ENCODE measurements at places on chromosomes 16 and 17.

DNA sequence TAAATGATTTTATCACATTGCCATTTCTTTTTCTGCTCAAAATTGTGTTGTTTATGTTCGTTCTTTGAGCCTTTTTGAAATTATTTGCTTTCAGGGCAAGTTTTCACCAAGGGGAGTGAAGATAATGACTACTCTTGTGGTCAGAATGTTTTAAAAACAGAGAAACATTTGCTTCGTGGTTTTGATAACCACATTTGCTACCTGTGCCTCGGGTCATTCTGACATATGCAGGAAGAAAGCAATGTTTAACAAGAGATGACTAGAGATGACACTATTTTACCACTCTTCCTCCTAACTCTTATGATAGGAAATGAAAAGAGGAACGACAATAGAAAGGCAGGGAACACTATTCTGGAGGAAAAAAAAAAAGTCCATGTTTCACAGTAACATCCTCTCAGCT lies 1496.5 kb upstream of the GOT2 start:
- DNase-seq = no peak

GRCh38 chr17:69344939-69345338 lies 18.0 kb upstream of the ABCA5 start:
- DNase-seq = no peak

DNA sequence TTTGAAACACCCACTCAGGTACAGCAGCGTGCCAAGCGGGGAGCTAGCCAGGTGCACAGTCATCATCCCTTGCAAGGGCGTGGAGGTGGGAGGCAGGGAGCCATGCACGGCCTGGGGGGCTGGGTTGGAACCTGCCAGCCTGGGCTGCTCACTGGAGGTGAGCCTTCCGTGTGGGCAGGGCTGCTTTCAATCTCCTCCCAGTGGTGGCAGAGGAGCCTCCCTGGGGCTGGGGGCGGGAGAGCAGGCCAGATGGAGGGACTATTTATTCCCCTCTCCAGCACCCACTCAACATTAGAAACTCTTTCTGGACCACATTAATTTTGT lies 90.3 kb downstream of the KATNIP start:
- no peak for DNase-seq

DNA sequence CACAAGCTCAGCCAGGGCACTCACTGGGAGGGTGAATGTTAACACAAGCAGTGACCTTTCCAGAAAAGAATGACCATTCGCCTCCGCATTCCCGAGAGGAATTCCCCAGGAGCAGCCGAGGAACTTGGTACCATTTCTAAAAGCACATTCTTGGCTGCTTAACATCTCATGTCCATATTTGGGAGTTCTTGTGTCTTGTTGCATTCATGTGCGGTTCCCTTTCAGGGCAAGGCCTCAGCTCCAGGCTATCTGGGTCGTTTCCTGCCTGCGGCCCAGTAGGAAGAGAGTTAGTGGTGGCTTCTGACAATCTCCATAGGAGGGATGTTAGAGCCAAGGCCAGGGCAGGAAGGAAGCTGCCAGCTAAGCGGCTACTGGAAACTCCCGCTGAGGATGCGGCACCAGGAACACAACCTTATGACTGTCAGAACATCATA lies 27.8 kb upstream of the MEAK7 start:
- no peak for DNase-seq

DNA sequence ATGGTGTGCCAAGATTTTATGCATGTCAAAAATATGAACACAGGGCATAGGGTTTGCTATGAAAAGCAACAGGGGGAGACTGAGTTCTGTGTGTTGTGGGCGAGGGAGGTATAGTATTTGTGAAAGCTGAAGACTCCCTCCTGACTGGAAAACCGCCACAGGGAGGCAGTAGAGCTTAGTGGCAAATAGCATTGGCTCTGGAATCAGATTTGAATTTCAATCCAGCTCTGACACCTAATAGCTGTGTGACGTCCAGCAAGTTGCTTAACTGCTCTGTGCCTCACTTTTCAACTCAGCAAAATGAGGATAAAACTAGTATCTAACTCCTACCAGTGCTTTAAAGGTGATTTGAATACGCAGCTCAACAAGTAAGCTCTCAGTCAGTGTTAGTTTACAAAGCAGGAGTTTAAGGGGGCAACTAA lies 22.0 kb downstream of the KPNA2 start:
- DNase-seq = no peak

DNA sequence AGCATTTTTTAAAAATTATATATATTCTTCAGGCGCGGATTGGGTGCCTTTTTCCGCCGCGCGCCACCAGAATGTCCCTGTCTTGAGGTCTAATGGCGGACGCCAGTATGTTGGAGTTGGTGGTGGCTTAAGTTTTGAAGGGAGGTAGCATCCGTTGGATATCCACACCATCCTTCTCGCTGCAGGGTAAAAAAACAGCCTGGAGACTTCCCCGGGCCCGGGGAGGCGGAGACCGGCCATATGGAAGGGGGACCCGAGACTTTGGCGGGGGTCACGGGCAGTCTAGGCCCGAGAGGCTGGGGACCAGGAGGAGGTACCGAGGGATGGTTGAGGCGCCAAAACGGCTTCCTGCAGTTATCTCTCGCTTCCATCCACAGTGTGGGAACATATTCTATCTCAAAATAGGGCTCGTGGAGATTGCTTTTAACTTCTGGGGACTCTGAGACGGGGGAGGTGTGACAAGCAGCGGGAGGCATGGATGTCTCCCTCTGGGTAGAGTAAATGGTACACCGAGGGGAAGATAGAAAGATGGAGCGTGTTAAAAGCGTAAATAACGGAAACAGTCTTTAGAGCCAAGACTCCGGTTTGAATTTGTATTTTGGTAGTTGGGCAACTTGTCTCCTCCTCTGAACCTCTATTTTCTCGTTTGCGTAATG lies at the start of gene SF3B3:
SF3B3 (plus strand) TSS at position 74 of the 656 bp plus-strand sequence. CDS start 2,841 bp downstream, outside the sequence.
- peak; percentile 32 for DNase-seq

DNA sequence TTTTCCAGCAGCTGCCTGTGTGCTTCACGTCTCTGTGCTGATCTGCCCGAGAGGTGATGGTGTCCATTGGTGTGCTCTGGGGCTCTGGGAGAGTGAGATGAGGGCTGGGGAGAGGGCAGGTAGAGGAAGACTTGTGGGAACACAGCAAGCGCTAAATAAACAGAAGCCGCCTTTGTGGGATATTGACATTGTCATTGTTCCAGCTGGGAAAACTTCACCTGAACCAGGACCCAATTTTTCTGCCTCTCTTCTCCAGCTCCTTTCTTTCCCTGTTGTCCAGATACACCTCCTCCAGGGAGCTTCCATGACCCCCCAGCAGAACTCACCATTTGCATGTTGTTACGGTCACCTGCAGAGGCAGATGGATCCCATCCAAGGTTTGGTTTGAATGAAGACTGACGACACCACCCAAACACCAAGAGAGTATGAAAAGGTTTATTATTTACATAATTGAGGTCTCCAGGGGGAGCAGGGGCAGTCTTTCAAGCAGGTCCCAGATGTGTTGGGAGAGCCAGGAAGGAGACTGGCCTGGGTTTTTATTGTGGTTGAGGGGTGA lies 3.6 kb upstream of the ITGA3 start:
- no peak for DNase-seq

DNA sequence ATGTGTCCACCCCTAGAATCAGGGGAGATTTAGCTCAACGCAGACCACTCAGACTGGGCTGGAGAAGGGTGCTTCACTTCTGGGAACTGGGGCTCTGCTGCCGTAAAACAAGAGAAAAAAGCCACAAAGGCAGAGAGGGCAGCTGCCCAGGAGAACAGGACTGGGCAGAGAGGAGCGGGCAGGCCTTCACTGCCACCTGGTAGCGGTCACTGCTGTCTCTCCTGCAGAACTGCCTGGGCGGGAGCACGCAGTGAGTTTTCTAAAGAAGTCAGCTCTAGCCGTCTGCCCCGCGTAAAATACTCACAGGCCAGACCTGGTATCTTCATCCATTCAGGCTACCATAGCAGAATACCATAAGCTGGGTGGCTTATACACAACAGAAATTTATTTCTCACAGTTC lies 103.8 kb downstream of the AMFR start:
- DNase-seq = no peak

GRCh38 chr17:7213895-7214299 lies 5.7 kb downstream of the DLG4 start:
- no peak for DNase-seq

DNA sequence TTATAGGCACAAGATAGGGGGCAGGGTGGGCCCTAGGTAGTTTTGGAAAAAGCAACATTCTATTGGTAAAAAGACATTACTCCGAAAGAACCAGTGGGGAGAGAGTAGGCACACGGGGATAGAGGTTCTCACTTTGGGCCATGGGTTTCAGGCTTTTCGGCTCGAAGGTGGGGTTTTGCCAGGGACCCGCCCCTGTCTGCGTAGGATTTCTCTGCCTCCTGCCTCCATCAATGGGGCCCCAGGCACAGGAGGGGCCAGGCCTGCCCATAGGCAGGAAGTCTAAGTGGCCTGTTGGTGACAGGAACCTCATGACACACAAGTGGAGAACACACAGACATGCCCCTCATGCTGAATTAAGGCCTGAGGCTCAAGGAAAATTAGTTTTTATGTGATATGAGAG lies 57.5 kb downstream of the RNF213 start:
- DNase-seq = no peak

DNA sequence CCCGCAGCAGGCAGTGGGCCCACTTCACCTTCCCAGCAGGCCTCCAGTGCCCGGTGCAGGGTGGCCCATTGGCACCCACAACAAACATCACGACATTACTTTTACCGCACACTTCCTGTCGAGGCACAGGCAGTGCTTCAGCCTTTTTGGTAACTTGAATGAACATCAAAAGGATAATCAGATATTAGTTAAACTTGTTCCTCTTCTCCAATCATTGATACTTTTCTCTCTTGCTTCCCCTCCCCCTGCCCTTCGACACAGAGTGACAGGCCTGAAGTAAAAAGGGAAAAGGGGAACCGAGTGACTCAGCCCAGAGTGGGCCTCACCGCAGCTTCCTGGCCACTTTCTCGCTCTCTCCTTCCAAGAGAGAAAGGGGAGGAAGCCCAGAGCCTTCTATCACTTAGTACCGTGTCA lies 507.0 kb downstream of the MAF start:
- peak; percentile 54 for DNase-seq

- no peak for DNase-seq
Measured at GRCh38 chr17:14712611-14713021, 411.7 kb downstream of the HS3ST3B1 start.

DNA sequence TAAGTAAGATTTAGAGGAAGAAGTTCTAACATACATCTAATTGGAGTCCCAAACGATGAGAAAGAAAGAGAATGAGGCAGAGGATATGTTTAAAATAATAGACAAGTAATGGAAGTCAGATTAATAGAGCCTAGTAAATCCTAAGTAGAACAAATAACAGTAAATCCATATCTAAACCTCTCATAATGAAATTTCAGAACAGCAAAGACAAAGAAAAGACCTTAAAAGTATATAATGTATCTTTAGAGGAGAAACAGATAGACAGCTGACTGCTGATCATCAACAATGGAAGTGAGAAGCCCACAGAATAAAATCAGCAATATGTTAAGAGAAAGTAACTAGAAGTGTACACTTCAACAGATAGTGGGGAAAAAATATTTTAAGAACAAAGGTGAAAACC lies 536.2 kb upstream of the ZFHX3 start:
- no peak for DNase-seq

- no peak for DNase-seq
Measured at GRCh38 chr16:13919330-13919682, 648 bp upstream of the ERCC4 start.

DNA sequence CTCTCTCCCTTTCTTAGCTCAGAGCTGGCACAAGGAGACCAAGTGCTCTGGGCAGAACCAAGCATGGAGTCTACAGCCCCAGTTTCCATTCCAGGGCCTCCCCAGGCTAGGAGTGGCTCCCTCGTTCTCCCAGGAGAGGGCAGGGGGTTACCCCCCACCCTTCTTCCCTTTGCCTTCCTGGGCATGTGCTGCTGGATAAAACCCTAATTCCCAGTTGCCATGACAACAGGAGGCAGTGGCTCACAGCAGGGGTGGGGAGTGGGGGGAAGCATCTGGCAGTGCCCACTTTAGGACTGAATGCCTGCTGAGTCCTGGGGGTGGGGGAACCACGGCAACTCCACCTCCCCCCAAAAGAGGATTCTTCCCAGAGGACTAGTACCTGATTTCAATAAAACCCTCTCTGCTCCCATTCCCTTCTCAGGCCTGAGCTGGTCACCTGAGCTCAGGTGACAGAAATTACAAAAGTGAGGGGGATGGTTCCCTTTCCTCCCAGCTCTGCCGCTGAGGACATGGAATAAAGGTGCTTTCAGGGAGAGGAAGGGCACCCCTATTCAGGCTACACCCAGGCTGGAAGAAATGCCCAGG lies 1.8 kb downstream of the MPP2 start:
- no peak for DNase-seq

GRCh38 chr17:75068750-75069149 lies 19.0 kb upstream of the SLC16A5 start:
- no peak for DNase-seq

DNA sequence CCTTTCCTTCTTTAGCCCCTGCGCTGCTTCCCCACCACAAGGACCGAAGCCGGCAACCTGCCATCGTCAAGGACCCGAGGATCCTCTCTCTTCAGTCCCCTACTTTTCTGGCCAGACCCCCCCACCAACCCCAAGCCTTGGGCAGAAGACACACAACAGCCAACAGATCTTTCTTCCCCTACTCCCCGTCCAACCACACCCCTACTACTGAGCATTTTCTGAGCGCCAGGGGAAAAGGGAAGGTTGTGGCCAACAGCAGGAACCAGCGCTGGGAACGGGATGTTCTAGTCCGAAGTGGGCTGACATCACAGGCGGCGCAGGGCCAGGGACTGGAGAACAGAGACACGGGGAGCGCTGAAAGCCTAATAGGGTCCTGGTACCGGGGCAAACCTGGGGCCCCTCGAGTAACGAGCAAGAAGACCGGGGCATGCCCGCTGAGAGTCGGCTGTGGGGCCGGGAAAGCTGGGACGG lies 528 bp downstream of the PER1 start:
- no peak for DNase-seq

GRCh38 chr16:4556580-4556979 lies 440 bp downstream of the C16orf96 start:
- DNase-seq = no peak

DNA sequence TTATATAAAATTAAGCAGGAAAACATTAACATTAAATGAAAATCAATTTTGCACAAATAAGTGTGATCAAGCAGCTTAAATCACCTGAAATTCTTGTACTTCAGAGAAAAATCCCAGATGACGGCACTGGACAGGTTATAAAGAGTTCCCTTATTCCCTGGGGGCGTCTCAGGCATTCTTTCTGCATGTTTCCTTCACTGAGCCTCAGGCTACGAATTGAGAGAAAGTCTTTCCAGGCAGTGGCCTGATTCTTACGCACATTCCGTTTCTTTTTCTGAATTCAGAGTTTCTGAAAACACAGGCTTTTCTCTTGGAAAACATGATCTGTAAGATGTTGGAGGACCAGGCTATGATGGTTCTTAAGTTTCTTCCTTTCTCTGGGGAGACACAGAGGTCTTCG lies 22.1 kb upstream of the PITPNM3 start:
- DNase-seq = no peak
